ENCODE measurements at places on chromosomes 3 and 15. TPM values are rescaled to one million over a fixed set of nuclear protein-coding genes. Genes with fewer than 3 reads are reported as not detected.

The EOGT gene
- total RNA-seq = 8.6 TPM

The MESP2 gene
- total RNA-seq = not detected

DNA sequence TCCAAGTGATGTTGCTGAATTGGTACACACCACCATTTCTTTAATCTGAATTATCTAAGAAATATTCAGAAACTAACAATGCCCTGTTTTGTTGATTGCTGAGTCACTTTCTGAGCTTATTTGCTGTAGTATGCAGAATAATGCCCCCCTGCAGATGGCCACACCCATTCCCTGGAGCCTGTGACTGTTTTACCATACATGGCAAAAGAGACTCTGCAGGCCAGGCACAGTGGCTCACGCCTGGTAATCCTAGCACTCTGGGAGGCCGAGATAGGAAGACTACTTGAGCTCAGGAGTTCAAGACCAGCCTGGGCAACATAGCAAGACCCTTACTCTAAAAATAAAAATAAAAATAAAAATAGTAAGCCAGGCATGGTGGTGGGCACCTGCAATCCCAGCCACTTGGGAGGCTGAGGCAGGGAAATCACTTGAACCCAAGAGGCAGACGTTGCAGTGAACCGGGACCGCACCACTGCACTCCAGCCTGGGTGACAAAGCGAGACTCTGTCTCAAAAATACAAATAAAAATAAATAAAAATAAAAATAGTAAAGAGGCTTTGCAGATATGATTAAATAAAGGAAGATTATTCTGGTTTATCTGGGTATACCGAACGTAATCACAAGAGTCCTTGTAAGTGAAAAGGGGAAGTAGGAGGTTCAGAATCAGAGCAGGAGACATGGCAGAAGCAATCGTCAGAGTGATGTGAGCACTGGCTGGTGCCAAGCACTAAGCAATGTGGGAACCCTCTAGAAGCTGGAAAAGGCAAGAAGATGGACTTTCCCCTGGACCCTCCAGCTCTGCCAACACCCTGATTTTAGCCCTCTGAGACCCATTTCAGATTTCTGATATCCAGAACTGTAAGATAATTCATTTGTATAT lies 19.0 kb downstream of the PCYT1A start:
- no peak for DNase-seq

DNA sequence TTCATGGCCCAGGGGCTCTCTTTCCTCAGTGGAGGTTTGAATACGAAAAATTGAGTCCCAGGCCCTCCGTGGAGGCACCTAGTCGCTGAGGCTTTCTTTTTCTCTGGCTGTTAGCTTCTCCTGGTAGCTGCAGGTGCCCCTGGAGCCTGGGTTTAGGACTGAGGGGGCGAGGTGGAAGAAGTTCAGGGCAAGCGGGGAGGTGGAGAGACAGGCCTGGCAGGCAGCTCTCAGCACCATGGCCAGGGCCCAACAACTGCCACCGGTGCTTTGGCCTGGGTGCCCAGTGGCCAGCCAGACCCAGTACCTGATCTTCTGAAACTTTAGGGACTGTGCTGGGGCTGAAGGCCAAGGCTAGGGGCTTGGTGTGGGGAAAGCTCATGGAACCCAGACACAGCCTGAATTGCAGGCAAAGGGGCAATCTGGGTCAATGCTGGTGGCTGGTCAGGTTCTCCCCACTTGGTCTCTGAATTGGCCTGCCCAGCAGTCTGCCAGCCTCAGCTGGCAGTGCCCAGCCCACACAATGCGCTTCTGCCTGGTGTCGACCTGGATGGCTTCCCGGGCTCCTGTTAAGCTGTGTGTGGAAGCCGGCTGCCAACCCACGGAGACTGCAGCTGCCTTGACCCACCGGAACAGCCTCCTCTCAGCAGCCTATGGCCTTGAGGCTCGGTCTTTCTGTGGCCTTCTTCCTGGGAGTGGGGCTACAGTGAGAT lies 30.3 kb upstream of the POLG start:
- DNase-seq = peak; percentile 76

GRCh38 chr3:194521510-194522260 lies 34.9 kb upstream of the ATP13A3 start:
- DNase-seq = no peak

DNA sequence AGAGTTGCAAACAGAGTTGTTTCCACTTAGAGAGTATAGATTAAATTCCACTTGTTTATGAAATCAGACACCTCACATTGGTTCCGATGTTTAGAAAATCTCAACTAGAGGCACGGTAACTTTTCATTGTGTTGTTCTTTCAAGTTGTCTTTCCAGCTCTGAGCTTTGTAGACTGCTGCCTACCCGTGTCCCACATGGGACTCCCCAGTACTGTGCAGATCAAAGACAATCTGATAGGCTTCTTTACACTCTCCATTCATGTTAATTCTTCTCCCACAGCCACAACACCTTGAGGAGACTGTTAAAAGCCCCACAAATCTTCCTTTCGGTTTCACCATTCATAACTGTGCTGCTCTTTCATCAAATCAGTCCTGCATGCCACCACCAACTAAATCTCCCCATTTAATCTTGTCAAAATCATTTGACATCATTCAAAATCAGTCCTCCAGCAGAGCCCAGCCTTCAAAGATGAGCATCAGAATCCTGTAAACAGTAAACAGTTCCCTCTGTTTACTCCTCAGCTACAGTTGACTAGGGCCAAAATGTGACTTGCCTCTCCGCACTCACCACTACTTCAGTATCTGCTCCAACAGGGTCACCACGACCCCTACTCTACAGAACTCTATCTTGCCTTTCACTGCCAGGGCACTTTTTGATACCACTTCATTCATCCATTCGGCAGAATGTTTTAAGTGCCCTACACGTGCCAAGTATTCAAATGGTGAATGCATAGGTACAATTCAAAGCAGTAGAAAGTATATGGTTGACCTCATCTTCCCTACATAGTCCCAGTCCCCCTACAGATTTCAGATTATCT lies 8.3 kb downstream of the ANXA2 start:
- no peak for DNase-seq

GRCh38 chr3:115403786-115404185 lies 219.5 kb upstream of the GAP43 start:
- DNase-seq = no peak

GRCh38 chr3:155435821-155436220 lies 142.3 kb upstream of the STRIT1 start:
- DNase-seq = no peak

DNA sequence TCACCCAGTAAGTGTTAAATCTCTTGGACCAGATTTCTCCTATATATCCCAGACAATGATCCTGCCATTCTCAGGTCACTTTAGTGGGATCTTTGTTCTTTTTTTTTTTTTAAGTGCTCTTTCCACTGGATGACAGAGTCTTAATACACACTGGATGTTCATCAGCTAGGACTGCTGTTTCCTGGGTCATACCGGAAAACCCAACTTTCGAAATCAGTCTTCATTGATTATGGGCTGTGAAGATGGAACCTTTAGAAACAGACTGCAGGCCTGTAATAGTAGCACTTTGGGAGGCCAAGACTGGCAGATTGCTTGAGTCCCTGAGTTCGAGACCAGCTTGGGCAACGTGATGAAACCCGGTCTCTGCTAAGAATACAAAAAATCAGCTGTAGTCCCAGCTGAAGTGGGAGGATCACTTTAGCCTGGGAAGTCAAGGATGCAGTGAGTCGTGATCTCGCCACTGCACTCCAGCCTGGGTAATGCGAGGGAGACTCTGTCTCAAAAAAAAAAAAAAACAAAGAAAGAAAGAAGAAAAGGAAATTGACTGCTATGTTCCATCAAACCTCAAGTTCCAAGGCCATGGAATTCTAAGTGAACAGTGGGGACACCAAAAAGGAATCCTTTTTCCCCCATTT lies 2.3 kb downstream of the EOGT start:
- DNase-seq = no peak

DNA sequence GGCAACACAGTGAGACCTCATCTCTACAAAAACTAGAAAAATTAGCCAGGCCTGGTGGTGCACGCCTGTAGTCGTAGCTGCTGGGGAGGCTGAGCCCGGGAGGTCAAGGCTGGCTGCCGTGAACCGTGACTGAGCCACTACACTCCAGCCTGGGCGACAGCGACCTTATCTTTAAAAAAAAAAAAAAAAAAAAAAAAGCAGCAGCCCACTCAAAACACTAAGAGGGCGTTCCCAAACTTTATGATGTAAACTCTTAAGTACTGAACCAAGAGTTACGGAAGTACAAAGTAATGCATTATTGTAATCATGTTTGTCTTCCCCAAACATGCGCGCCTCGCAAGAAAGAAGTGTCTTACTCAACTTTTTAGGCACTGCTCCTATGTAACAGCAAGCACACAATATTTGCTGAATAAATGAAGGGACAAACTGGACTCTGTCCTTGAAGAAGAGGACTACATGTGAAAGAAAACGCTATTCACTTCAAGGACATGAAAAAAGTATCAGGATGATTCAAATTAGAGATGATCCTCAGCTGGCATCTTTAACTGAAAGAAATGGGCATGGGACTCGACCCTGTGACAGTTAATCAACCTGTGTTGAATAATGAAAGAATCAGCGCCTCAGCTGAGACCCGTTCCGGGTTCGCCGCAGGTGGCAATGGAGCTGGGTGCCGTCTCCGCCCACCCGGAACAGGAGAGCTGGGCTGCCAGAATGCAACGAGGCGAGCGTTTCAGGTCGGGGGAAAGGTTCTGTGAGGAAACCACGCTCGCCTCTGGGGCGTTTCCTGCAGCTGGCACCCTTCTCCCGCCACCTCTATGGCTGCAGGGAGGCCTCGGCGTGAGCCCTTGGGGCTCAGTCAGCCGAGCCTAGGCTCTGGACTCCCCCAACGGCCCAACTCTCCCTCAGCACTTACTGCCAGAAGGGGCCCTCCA lies 718 bp downstream of the SPG11 start:
- DNase-seq = peak; percentile 51

- DNase-seq = no peak
Observed at GRCh38 chr3:158167737-158168557, 58.1 kb downstream of the RSRC1 start.

DNA sequence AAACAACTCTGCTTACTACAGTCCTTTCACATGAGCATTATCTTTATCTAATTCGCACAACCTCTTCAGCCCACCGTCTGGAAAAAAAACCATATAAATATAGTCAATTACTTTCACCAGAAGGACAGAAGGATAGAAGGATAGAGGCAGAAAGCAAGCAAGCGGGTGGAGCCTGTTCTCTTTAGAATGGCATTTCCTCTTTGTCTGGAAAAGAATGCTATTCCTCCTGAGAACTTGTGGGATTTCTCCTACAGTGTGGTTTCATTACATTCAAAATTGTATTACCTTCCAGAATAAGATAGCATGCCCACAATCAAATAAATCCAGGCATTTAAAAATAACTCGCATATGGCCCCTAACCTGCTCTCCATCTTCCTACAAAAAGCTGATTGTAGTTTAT lies 23.1 kb downstream of the SLC30A4 start:
- no peak for DNase-seq

- DNase-seq = no peak
Observed at GRCh38 chr3:57004229-57004628, 56.2 kb upstream of the SPATA12 start.

DNA sequence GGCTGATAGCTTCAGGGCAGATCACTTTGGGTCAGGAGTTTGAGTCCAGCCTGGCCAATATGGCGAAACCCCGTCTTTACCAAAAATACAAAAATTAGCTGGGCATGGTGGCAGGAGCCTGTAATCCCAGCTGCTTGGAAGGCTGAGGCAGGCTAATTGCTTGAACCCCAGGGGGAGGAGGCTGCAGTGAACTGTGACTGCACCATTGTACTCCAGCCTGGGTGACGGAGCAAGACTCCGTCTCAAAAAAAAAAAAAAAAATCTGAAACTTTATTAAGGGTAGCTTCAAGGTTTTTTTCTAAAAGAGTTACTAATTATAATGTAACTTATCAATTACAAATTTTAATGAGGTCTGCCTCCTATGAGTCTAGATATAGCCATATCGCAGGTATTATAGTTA lies 5.1 kb downstream of the NECTIN3 start:
- no peak for DNase-seq

DNA sequence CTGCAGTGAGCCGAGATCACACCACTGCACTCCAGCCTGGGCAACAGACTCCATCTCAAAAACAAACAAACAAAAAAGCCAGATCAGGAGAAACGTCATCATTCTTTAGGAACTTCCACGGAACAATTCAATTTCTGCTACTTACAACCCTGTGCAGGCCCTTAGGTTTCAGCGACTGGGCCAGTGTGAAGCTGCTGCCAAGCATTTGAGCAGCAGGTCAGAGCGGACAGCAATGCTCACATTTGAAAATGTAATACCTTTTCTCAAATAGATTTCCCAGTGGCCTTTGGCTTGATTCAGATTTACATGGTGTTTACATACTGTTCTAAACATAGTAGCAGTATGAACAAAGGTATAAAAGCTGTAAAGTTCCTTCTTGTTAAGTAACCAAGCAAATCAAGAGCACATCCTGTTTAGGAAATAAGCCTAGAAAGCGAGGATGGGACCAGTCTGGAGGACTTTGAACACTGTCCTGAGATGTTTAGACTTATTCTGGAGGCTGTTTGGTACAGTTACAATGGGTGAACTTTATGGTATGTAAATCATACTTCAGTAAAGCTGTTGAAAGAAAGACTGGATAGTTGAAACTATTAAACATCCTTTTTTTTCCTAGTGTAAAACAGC lies 141.2 kb downstream of the HCN4 start:
- no peak for DNase-seq

DNA sequence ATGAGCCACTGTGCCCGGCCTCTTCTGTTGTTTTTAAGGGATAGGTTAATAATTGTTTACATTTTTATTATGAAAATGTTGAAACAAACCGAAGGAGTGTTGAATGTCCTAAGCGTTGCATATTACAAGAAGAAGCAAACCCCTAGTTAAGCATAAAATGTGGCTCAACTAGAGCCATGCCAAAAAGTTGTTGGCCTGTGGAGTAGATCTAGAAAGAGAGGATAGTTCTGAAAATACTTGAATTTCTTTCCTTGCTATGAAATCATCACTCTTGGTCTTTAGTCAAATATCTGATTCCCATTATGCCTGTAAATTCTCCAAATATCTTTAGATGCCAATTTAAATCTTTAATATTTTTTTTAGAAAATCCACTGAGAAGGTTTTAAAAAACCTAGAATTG lies 12.8 kb downstream of the RBP2 start:
- DNase-seq = no peak

DNA sequence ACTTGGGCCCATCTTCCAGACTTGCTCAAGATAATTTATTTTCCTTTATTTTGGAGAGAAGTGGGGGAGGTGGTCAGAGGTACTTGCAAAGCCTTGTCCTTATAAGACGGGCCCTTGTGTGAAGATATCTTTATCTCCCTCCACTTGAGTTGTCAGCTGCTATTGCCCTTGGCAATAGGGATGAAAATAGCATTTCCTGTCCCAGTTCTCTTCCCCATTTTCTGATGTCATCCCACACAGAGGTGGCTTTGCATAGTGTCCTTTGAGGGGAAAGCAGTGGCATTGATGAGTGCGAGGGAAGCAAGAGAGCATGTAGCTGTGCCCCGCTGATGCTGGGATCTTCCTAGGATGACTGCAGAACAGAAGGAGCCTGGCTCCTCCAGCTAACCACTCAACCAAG lies 41.9 kb upstream of the TUBGCP5 start:
- no peak for DNase-seq

DNA sequence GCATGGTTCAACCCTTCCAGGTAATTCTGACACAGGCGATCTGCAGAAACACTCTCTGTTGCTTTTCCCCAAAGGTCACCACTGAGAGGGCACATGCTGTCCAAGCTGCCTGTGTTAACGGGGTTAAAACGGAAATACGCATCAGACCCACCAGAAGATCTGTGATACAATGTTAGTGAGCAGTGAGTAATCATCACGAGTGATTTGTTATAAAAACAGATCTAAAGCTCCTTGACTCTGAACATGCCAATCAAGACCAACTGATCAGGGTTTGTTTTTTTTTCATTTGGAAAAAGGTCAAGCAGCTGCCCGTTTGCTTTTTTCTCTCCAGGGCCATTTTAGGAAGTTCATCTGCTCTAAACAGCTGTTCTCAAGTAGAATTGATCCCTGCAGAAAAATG lies 43.2 kb downstream of the FGF12 start:
- no peak for DNase-seq

Measured in occipital lobe (tissue), 3 donors.